ENCODE measurements at places on chromosomes 3 and 15.
A peak's percentile ranks its signal among the peaks of the same experiment; 100 is the strongest.

DNA sequence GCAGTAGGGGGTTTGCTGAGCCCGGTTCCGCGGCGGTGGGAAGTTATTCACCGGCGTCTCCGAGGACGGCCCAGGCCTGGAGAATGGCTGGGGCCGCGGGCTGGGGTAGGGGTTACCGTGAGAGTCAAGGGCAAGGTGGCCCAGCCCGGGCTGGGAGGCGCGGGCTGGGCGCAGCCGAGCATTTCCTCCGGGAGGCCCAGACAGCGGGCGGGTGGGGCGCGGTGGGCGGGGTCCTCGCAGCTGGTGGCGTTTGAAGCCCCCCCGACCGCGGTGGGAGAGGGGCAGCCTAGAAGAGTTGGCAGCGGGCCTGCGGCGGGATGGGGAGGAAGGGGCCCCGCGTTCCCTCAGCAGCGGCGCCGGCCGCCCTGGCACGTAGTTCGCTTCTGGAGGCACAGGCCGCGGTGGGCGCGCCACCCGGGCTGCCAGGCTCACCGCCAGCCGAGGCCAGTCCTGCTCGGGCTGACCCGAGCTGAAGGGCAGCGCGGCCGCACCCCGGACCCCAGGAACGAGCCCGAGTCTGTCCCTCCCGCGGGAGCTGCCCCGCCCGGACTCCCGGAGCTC is 960 bp upstream of the KLF13 start:
- DNase-seq: no peak

GRCh38 chr3:191358929-191359328 is 28.6 kb upstream of the UTS2B start:
- no peak for DNase-seq

- no peak for DNase-seq
Measured at GRCh38 chr15:57668016-57668415, 38.5 kb upstream of the POLR2M start.

DNA sequence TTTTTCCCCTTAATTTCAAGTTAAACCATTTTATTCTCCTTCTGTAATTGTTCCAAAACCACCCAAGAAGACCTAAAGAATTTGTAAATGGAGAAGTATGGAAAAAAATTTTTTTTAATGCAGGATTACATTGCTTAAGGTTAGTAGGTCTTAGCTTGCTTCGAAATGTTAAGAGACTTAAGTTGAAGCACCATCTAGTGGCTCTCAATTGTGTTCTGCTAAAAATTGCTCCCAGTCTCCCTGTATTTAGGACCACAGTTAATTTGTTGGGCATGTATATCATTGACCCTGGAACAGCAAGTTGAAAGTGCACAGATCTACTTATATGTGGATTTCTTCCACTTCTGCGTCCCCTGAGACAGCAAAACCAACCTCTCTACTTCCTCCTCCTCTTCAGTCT is 32.4 kb downstream of the CD200R1L start:
- DNase-seq: peak; percentile 84

DNA sequence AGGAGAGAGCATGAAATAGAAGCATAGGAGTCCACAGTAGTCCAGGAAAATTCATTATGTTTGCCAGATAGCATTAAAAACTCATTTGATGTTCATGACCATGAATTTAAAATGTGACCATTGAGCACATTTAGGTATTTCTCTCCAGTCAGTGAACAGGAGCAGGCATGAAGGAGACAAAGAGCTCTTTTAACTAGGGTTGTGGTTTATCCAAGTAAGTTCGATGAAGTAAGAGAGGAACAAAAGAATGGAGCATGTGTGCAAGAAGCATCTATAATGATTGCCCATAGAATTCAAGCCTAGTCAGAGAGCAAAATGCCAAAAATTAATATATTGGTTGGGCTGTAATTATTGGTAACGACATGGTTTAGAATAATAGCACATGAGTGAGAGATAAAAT is 342.1 kb upstream of the CCDC54 start:
- DNase-seq: no peak

DNA sequence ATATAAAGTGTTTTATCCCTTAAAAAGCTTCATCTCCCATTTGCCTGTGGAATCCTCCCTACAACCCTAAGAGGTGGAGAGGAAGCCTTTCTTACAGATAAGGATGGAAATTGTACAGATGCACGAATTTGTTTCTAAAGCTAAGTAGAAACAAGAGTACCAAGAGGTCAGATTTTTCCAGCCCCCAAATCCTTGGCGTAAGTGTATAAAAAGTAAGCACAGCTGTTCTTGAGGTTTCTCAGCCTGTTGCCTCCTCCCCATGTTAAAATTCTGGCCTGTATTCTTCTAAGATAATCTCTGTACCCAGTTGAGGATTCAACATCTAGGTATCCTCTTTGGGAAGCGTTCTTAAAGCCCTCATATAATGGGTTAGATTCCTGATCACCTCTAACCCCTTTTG is 34.9 kb downstream of the RAB7A start:
- no peak for DNase-seq

DNA sequence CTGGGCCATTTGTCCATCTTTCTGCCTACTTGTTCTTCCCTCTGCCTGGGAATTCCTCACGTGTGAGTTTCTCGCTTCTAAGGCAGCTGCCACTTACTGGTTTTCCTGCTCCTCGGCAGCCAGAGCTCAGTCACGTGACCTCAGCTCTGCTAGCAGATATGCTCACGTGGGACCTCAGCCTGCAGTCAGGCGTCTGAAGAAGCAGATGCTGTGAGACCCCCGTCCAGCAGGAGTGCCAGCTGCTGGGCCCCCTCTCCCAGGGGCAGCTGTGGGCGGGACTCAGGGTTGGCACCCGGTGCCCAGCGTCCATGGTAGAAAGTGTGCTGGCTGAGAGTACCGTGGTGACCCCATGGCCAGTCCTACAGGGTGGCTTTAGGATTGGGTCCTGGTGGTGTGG is 161.3 kb upstream of the TLE3 start:
- DNase-seq: peak; percentile 59

DNA sequence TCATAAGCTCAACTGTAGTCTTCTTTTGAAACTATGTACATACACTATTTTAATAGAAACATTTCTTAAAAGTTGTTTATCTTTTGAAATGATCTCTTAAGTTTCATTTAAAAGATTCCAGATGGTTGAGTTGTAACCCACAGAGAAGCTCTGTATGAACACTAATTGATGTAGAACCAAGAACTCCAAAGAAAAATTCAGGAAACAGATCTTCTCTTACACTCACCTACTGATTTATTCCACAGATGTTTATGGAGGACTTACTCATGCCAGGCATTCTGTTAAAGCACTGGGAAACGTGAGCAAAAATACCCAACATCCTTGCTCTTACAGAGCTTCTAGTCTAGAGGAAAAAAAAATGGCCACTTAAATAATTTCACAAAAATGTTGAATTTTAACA is 551.1 kb downstream of the NAALADL2 start:
- DNase-seq: peak; percentile 56

DNA sequence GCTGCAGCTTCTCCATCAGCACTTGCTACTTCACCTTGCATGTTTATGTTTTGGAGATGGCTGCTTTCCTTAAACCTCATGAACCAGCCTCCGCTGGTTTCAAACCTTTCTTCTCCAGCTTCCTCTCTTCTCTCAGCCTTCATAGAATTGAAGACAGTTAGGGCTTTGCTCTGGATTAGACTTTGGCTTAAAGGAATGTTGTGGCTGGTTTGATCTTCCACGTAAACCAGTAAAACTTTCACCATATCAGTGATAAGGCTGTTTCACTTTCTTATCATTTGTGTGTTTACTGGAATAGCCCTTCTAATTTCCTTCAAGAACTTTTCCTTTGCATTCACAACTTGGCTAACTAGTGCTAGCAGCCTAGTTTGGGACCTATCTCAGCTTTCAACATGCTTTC is 11.7 kb upstream of the GNAT1 start:
- no peak for DNase-seq

DNA sequence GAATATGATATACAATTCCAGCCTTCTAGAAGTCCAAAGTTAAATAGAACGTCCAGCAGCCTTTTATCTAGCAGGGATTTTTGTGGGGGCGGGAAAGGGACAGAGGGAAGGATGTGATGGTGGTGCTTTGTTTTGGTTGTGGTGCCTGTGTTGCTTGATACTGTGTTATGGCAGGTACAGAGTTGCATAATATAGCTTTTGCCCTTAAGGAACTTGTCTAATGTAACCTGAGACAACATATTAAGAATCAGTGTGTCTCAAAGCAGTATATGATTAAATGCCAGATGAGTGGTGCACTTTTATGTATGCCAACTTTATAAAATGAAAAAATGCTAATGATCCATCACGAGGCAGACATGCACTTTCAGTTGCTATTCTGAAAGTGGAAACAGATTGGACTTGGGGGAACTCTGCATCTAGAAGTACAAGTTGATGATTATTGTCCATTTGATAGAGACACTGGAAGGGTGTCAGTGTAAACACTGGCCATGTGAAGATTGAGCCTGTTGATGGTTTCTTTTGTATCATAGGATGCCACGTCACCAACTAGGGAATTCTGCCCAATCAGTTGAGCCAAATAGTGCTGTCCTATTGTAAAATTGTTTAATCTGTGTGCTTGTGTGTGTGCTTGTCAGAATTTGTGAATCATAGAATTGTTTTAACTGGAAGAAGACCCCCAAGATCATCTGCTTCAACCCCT is 23.0 kb downstream of the NEO1 start:
- DNase-seq: peak; percentile 63

GRCh38 chr15:39461536-39462130 is 119.2 kb upstream of the THBS1 start:
- peak; percentile 69 for DNase-seq

- no peak for DNase-seq
Measured at GRCh38 chr3:127389420-127389819, 101.6 kb upstream of the PRR20G start.

GRCh38 chr15:59689626-59690236 is 611 bp upstream of the BNIP2 start:
- peak; percentile 68 for DNase-seq

DNA sequence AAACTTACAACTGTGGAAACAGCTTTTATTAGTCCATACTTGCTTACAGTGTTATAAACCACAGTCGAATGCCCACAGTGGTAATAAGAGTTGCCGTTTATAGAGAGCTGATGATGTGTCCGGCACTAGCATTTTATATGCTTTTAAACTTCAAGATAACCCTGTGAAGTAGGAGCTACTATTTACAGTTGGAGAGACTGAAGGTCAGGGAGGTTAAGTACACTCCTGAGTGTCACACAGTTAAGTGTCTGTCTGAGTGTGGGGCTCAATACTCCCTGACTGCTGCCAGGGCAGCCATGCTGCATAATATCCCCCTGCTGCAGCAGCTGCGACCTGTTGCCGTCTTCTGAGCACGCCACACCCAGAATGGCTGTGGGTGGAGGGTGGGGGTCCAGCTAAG is 89.9 kb upstream of the TNFAIP8L3 start:
- no peak for DNase-seq

GRCh38 chr3:47901280-47901833 is 98.4 kb downstream of the DHX30 start:
- DNase-seq: no peak
